Midbrain (tissue), 1 donor: ENCODE measurements at places on chromosomes 3 and 15.
A peak's percentile ranks its signal among the peaks of the same experiment; 100 is the strongest.

DNA sequence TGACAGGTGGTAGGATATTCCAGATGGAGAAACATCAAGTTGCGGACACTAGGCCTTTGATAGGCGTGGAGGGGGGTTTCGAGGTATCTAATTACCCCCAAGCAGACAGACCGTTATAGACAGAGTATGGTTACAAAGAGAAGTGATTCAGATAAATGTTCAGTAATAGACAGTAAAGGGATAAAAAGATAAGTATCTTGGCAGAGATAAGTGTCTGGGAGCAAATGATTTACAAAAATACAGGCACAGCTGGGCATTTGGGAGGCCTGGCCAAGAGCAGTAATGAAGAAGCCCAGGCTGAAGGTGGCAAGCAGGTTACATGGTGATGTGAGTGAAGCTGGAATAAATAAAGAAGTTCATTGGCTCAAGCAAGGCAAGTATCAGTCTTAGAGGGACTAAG lies 659 bp upstream of the MYH15 start:
- DNase-seq = no peak

GRCh38 chr3:100910986-100911385 lies 82.2 kb downstream of the ABI3BP start:
- DNase-seq = no peak

GRCh38 chr3:120160050-120160449 lies 65.8 kb upstream of the GSK3B start:
- no peak for DNase-seq

DNA sequence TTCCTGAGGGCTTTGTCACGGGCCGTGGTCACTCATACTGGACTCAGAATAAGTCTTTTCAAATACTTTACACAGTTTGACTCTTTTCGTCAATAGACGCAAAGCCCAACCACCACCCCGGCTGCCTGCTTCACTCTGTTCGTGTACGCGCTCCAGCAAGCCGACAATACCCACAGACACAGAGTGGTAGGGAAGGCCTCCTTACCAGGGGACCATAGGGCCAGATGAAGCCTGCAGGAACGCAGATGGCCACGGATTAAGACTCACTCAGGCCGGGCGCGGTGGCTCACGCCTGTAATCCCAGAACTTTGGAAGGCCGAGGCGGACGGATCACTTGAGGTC lies 29.7 kb downstream of the EFCAB12 start:
- DNase-seq = no peak

DNA sequence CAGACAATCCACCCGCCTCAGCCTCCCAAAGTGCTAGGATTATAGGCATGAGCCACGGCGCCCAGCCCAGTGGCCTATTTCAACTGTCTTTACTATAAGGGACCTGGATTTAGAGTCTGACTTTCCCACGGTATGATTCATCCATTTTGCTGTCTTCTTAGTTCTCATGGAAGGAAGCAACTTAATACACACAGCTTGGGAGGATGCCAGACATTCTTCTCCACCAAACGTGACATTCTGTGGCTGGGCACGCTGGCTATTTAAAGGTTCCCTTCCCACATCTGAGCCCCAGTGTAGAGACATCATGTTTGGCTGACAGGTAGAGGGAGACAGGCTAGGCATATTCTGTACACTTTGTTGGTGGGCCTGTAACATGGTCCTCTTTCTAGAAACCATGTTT lies 26.2 kb downstream of the FAM43A start:
- DNase-seq = no peak

DNA sequence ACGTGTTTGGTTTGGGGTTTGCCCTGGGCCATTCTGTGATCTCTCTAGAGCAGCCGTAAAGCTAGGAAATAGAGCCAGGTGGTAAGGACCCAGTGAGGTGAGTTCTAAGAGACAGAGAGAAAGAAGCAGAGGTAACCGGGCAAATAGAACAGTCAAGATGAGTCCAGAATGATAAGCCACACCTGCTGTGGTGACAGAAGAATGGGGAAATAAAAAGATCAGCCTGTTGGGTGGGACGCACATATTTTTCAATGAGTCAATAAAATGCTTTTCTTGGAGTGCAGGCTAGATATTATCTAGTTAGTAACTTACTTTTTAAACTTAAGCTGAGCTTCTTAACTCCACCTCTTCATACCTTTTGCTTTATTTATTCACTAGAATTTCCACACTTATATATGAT lies 135.0 kb downstream of the NFKBIZ start:
- DNase-seq = no peak

DNA sequence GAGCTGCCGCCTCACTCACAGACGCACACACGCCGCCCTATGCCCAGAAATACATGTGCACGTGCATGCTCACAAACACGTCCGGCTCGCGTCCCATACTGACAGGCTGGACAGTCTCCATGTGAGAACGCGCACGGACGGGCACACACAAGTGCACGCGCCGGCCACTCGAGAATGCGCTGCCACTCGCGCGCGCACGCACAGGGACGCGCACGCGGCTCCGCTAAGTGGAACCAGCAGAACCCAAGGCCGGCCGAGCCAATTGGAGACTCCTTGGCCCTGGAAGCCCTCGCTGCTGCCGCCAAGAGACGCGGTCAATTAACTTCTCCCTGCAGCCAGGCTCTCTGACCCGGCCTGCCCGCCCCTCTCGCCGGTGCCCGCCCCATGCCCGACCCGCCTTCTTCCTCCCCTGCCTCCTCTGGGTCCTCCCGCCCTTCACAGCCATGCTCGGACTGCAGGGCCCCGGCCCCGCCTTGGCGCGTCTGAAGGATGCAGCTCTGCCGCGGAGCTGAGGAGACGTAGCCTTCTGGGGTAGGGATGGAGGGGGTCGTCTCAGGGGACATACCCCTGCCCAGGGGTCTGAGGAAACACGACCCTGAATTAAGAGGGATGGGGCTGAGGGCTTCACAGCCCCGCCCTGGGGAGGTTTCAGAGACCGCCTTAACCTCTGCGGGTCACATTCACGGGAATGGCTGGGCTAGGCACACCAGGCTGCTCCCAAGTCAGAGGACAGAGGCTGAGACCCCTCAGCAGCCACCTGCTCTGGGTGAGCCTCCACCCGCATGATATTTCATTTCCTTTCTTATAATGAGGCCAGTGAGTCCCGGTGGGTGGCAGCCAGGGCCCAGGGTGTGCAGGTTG lies 15.0 kb downstream of the PTH1R start:
- peak; percentile 71 for DNase-seq

DNA sequence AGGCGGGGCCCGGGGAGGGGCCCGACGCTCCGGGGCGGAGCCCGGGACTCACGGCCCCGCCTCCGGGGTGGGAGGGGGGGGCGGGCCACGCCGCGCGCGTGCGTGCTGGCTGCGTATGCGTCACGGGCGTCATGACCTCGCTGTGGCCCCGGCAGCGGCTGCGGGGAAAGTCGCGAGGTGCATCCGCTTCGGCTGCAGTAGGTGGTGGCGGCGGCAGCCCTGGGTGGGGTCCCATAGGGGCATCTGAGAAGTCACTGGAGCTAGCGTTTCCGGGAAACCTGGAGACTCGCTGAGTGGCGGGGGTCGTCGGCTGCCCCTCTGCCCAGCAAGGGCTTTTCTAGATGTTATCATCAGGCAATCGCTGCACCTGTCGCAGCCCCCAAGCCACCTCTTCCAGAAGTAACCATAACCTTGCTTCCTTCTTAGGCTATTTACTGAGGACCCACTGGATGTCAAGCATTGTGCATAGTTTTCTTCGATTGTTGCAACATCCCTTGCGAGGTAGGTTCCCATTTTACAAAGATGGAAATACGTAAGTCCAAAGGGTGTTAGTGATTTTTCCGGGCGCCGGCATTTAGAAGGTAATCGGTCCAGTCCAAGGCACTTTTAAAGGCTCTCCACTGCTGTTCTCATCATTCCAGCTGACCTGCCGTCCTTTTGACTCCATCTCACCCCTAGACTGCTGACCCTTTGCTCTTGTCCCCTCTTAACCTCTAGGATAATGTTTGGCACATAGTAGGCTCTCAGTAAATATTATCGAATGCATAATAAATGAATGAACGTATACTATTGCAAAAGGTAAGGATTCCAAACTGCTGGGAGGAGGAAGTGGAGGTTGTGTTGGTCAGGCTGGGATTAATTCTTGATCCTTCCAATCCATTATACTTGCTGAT lies at the start of gene GDPGP1:
TSS of gene GDPGP1 (plus strand) at position 114 of the 893 bp plus-strand sequence. CDS start 6,700 bp downstream, outside the sequence.
- DNase-seq = no peak

GRCh38 chr3:76920511-76920910 lies 119.4 kb upstream of the ROBO2 start:
- no peak for DNase-seq
